Keratinocyte (primary cell): ENCODE measurements at places on chromosomes 11 and 22. TPM values are rescaled to one million over a fixed set of nuclear protein-coding genes. Genes with fewer than 3 reads are reported as not detected.

Gene PANX2
- 0.22 to 0.68 TPM (median 0.32 TPM) in 3 replicates for polyA plus RNA-seq

Gene TESMIN
- 2.4 to 4.9 TPM (median 4.0 TPM) in 3 replicates for polyA plus RNA-seq

DNA sequence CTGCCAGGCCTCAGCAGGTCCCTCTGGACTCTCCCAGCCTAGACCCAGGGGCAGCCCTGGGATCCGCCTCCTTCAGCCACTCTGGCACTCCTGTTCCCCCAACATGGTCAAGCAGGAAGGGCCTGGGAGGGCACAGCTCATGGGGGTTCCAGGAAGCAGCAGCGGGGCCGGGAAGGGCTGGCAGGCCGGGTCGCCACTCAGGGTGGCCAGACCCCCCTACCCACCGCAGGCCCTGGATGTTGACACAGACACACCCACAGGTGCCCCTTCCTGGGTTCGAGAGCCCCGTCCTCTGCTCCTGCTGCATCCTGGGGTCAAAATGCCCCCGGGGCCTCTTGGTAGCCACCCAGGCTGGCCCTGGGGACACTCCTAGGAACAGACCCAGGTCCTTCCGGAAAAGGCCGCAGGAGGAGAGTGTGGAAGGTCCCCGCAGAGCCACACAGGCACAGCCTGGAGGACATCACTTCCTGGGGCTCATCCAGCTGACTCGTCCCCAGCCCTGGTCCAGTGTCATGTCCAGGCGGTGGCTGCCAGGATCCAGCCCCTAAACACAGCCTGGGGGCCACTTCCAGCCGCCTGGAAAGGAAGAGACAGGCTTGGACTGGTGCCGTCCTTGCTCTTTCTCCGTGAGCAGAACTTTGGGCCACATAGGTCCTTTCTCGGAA is 6.8 kb upstream of the PIM3 start:
- H3K27me3 ChIP-seq: no peaks in the 10 kb centered on the region
- H3K27ac ChIP-seq: no peak overlapping the region
- H3K4me3 ChIP-seq: no peak overlapping the region

Gene GLYAT
- polyA plus RNA-seq: 0.10 to 0.17 TPM in 2 of 3 replicates, not detected in the other

Gene SNX15
- 1.8 to 11.2 TPM (median 8.3 TPM) in 3 replicates for polyA plus RNA-seq

Gene TREH
- not detected in 3 replicates for polyA plus RNA-seq

Gene SEPTIN3
- polyA plus RNA-seq: 0.05 to 0.07 TPM (median 0.06 TPM) in 3 replicates

Gene PRODH
- 6.7 to 36.1 TPM (median 12.3 TPM) in 3 replicates for polyA plus RNA-seq

Gene MRE11
- polyA plus RNA-seq: 6.9 to 12.4 TPM (median 7.0 TPM) in 3 replicates

DNA sequence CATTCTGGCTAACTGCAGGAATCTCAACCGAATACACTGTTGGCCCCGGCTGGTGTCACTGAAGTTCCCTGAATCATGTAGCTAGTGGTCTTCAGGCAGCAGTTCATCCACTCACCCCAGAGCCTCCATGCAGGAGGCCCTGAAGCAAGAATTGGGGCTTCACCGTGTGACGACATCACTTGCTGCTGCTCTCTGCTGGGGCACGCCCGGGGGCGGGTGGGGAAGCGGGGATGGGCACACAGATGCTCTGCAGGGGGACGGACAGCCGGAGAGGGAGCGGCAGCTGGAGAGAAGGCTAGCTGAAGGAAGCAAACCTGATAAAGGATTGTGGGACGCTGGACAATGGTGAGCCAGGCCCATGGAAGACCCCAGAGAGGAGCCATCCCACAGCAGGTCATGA is 17.0 kb downstream of the B3GAT1 start:
- H3K27me3 ChIP-seq: no peaks in the 10 kb centered on the region
- no peak overlapping the region for H3K4me3 ChIP-seq
- H3K4me1 ChIP-seq: no peaks in the 10 kb centered on the region
- DNase-seq: no peak
- H3K27ac ChIP-seq: no peak overlapping the region

DNA sequence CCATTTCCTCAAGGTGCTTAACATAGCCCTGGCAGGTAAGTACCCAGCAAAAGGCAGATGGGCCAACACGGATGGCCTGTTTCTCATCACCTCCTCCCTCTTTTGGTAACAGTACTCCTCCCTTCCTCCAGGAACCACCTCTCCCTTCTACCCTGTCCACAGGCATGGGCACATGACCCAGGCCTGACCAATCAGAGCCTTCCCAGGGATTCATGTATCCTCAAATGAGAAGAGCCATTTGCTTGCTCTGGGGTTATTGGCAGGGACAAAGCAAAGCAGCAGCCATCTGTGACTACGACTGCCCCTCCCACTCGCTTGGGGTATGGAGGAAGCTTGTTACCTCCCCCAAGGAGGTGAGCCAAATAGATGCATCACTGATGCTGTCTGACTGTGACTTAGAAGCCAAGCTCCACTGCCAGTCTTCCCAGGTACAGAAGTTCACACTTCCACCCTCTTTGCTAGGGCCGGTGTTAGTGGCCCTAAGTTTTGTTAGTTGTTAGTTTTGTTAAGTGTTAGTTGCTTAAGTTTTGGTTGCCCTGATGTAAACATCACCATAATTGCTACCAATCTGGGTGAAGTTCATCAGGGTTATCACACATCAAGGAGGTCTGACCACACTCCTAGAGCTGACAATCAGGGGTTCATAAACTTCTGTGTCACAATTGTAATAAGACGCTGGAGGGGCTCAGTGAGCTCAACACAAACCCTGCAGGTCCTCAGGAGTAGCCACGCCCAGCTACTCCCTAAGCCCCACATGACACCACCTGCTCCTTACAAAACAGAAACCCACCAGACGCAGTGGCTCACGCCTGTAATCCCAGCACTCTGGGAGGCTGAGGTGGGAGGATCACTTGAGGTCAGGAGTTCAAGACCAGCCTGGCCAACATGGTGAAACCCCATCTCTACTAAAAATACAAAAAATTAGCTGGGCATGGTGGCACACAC is 57.3 kb downstream of the ARFGAP3 start:
- H3K27ac ChIP-seq: no peak overlapping the region
- H3K4me1 ChIP-seq: no peaks in the 10 kb centered on the region
- H3K36me3 ChIP-seq: peaks cover 26% of the 10 kb centered on the region

Gene CRYBA4
- polyA plus RNA-seq: not detected in 3 replicates

Gene OR51B2
- not detected in 3 replicates for polyA plus RNA-seq

- H3K4me1 ChIP-seq: peaks cover 10% of the 10 kb centered on the region
- DNase-seq: no peak
- H3K4me3 ChIP-seq: no peak overlapping the region
- no peaks in the 10 kb centered on the region for H3K27me3 ChIP-seq
- H3K27ac ChIP-seq: no peak overlapping the region
These were observed 4.3 kb upstream of the BCR start for GRCh38 chr22:23175817-23176644.

GRCh38 chr11:73248526-73249185 is 23.5 kb upstream of the P2RY6 start:
- no peak overlapping the region for H3K27ac ChIP-seq
- DNase-seq: no peak
- H3K27me3 ChIP-seq: no peaks in the 10 kb centered on the region
- H3K36me3 ChIP-seq: no peaks in the 10 kb centered on the region
- H3K4me3 ChIP-seq: no peak overlapping the region

DNA sequence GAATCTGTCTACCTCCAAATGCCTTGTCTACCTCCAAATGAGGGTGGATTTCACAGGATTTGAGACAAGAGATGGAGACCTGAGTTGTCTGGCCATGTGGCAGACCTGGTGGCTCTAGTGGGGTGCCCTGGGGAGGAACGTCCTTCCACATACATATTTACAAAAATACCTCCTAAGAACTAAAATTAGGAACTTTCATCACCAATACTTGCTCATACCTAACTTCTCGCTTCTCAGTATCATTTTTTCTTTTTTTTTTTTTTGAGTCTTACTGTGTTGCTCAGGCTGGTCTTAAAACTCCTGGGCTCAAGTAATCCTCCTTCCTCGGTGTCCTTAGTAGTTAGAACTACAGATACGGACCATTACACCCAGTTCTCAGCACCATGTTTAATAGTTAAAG is 117.9 kb downstream of the MED15 start:
- H3K4me3 ChIP-seq: no peak overlapping the region
- no peaks in the 10 kb centered on the region for H3K36me3 ChIP-seq

DNA sequence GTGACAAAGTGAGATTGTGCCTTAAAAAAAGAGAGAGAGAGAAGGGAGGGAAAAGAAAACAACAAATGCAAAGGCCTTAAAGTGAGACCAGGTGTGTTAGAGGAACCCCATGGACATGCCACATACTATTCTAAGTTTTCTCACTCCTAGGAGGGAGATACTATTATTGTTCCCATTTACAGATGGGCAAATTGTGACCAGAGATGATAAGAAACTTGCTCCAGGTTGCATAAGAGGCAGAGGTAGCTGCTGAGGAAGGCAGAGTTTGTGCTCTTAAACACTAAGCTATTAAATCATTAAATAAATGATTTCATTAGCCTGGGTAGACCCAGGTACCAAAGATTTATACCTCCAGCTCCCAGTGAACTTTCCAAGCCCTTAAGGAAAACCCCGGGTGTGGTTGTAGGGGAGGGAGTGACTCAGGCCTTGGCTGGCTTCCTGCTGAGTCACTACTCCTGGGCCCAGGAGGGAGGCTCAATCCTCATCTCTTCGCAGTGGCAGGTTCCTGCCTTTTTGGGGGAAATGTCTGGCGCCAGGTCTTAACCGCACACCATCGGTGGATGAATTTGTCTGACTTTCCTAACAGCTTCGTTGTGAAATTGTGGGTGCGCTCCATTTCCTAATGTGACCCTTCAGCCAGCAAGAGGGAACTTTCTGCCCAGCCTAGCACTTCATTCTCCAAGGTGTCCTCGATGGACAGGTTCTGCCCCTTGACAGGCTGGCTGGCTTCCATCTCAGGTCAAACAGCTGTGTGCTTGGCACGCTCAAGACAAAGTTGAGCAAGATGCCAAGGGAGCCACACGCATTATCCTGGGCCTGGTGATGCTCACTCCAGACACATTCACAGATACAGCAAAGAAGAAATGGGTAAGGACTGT is 33.4 kb upstream of the PTPRJ start:
- peak overlapping the region; percentile 36 for H3K27ac ChIP-seq
- peak; percentile 63 for DNase-seq
- H3K27me3 ChIP-seq: no peaks in the 10 kb centered on the region
- no peak overlapping the region for H3K4me3 ChIP-seq
- no peaks in the 10 kb centered on the region for H3K36me3 ChIP-seq
- peaks cover 14% of the 10 kb centered on the region for H3K4me1 ChIP-seq

Gene E2F8
- 0.39 to 2.4 TPM (median 2.0 TPM) in 3 replicates for polyA plus RNA-seq

GRCh38 chr11:111006227-111006626 is 239.3 kb upstream of the POU2AF2 start:
- no peaks in the 10 kb centered on the region for H3K36me3 ChIP-seq
- H3K4me1 ChIP-seq: no peaks in the 10 kb centered on the region
- peaks cover 2% of the 10 kb centered on the region for H3K27me3 ChIP-seq
- no peak overlapping the region for H3K27ac ChIP-seq
- H3K4me3 ChIP-seq: no peak overlapping the region

DNA sequence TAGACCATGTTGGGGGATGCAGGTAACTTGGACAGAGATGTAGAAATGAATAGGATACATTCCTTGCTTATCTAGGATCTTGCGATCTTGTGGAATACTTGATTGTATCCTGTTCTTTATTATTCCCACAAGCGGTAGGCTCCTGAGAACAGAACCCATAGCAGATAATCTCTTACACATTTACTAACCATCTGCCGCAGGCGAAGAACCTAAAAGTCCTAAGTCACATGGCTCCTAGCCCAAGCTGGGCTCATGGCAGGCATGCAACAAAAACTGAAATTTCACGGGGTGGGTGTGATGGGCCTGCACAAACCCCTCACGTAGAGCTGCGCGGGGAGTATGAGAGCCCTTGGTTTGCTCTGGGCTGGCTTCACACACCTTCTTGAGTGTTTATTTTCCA is 177.4 kb upstream of the NECTIN1 start:
- no peak overlapping the region for H3K27ac ChIP-seq
- no peaks in the 10 kb centered on the region for H3K4me1 ChIP-seq
- DNase-seq: no peak

DNA sequence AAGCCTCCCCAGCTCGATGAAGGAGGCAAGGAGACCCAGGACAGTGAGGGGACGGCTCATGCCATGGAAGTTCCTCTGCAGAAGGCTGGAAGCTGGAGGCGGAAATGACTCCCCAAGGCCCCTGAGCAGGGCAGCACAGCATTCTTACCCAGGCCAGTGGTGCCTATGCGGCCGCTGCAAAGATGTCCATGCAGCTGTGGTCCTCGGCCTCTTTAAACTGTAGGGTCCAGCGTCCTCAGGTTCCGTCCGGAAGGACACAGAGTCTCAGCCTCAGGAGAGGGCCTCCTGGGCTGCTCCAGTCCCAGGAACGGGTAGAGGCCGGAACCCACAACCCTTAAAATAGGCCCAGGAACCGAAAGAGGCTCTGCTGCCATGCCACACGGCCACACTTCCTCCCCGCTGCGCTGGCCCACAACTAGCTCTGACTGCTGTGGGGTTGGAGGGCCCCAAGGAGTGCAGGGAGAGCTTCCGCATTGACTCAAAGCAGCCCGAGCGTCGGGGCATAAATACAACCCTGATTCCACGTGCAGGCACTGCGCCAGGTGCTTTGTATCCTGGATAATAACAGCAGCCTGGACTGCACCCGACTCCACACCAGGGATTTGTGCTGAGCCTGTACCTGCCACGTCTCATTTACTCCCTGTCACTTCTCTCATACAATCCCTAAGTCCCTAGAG is 5.5 kb downstream of the KIAA0930 start:
- no peak overlapping the region for H3K27ac ChIP-seq
- H3K4me3 ChIP-seq: no peak overlapping the region
- DNase-seq: no peak
- peaks cover 38% of the 10 kb centered on the region for H3K4me1 ChIP-seq
- H3K27me3 ChIP-seq: no peaks in the 10 kb centered on the region
- H3K36me3 ChIP-seq: peaks cover 42% of the 10 kb centered on the region

- no peak for DNase-seq
- H3K36me3 ChIP-seq: no peaks in the 10 kb centered on the region
- no peaks in the 10 kb centered on the region for H3K27me3 ChIP-seq
- peaks cover 4% of the 10 kb centered on the region for H3K4me1 ChIP-seq
- no peak overlapping the region for H3K4me3 ChIP-seq
These were observed 17.2 kb downstream of the SCGB1A1 start for GRCh38 chr11:62435846-62436660.

GRCh38 chr11:73717136-73717535 is 43.7 kb downstream of the RAB6A start:
- H3K27ac ChIP-seq: no peak overlapping the region
- no peaks in the 10 kb centered on the region for H3K27me3 ChIP-seq
- H3K4me1 ChIP-seq: no peaks in the 10 kb centered on the region
- H3K36me3 ChIP-seq: peaks cover 10% of the 10 kb centered on the region
- no peak for DNase-seq

Gene PATL1
- polyA plus RNA-seq: 20.5 to 51.3 TPM (median 31.1 TPM) in 3 replicates

- H3K27ac ChIP-seq: no peak overlapping the region
- H3K4me1 ChIP-seq: peaks cover 2% of the 10 kb centered on the region
- no peak overlapping the region for H3K4me3 ChIP-seq
These were observed 21.3 kb upstream of the NCF4 start for GRCh38 chr22:36839356-36840073.

- H3K36me3 ChIP-seq: no peaks in the 10 kb centered on the region
- H3K4me3 ChIP-seq: no peak overlapping the region
- no peaks in the 10 kb centered on the region for H3K27me3 ChIP-seq
- peaks cover 13% of the 10 kb centered on the region for H3K4me1 ChIP-seq
- no peak for DNase-seq
These were observed 22.7 kb upstream of the RRM1 start for GRCh38 chr11:4071914-4072313.

GRCh38 chr22:49447837-49448236 is 379.8 kb downstream of the BRD1 start:
- H3K4me3 ChIP-seq: no peak overlapping the region
- H3K27me3 ChIP-seq: no peaks in the 10 kb centered on the region
- no peak overlapping the region for H3K27ac ChIP-seq

- H3K36me3 ChIP-seq: no peaks in the 10 kb centered on the region
- peak overlapping the region; percentile 57 for H3K27ac ChIP-seq
- DNase-seq: no peak
- H3K27me3 ChIP-seq: no peaks in the 10 kb centered on the region
These were observed 103.0 kb upstream of the CD44 start for GRCh38 chr11:35035894-35036408.

GRCh38 chr11:34395916-34396550 is 38.2 kb upstream of the ABTB2 start:
- peak; percentile 56 for DNase-seq
- H3K4me1 ChIP-seq: peaks cover 30% of the 10 kb centered on the region
- peak overlapping the region; percentile 42 for H3K27ac ChIP-seq
- H3K4me3 ChIP-seq: no peak overlapping the region
